Cerebellar nuclear complex (tissue), 1 donor: ENCODE measurements at places on chromosomes 5 and 9.

DNA sequence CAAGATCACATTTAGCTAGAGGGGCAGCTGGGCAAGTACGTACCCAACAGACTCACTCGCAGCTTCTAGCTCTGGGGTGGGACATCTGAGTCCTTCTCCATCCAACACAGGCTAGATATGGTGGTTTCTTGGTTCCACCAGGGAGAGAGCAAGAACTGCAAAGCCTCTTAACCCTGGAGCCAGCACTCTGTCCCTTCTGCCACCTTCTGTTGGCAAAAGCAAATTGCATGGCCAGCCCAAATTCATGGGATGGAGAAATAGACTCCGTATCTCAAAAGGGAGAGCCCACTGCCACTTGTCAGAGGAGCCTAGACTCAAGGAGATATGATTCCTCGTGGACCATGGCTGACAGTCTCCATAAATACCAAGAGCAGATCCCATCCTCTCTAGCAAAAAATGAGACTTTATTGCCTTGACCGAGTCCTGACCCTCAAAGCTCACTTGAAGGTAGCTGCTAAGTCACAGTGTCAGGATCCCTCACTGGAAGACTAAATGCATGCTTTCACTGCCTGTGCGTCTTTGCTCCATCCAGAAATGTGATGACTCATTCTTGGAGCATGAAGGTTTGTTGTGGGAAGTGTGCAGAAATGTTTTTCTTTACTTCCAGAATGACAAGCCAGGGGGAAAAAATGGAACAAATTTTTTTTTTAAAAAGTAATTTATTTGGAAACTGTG is 28.8 kb upstream of the ROR2 start:
- DNase-seq, result no peak

- DNase-seq, result no peak
Measured at GRCh38 chr9:38621434-38622287, 1.3 kb upstream of the ANKRD18A start.

DNA sequence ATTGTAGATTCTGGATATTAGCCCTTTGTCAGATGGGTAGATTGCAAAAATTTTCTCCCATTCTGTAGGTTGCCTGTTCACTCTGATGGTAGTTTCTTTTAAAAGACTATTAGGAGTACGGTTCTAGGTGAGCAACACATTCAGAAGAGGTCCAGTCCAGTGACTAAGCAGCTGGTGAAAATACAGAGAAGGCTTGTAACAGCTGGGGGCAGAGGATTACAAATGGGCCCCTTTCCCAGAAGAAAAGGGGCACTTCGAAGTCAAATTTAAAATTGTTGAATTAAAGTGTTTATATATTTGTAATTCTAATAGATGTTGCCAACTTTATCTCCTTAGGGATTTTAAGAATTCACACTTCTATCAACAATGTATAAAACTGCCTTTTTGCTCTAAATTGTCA is 720.5 kb downstream of the TLE4 start:
- no peak for DNase-seq

GRCh38 chr9:133522073-133522910 is 2.5 kb downstream of the MYMK start:
- no peak for DNase-seq

DNA sequence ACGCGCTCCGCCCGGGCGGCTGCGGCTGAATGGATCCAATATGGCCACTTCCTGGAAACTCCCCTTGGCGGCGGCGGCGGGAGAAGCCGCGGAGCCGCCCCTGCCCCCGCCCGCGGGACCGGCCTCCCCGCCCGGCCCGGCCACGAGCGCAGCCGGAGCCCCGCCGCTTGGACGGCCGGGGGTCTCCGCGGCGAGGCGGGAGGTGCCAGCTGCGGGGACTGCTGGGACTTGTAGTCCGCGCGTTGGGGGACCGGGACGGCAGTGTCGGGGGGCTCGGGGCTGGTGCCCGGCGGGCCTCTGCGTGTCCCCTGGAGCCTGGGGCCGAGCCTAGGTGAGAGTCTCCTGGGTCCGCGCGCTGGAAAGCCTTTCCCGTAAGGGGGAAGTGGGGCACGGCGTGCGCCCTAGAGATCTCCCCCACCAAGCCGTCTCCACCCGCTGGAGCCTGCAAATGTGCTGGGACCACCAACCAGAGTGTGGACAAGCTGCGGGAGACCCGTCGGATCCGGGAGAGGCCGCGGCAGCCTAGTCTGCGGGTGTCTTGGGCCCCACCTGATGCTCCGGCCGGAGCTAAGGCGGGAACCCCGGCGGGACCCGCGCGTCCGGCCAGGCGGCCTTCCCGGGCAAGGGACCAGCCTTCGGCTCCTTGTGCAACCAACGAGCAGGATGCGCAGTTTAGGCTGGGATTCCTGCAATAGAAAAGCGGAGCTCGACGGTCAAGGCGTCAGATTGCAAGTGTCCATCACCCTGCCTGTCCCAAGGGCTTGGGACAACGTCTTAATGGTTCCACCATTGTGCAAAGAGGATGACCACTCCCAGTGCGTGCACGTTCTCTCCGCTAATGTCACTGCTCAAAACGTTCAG is at the start of gene SEPTIN8:
Gene SEPTIN8, minus strand, starts transcription at position 31 of the 861 bp plus-strand sequence. CDS start 102 bp downstream, outside the sequence.
- no peak for DNase-seq

GRCh38 chr5:169544264-169544950 is 39.2 kb upstream of the SPDL1 start:
- DNase-seq, result no peak

GRCh38 chr5:16975950-16976624 is 40.0 kb upstream of the MYO10 start:
- DNase-seq, result no peak

- no peak for DNase-seq
Measured at GRCh38 chr9:40907657-40908624, 220.5 kb downstream of the FOXD4L6 start.

DNA sequence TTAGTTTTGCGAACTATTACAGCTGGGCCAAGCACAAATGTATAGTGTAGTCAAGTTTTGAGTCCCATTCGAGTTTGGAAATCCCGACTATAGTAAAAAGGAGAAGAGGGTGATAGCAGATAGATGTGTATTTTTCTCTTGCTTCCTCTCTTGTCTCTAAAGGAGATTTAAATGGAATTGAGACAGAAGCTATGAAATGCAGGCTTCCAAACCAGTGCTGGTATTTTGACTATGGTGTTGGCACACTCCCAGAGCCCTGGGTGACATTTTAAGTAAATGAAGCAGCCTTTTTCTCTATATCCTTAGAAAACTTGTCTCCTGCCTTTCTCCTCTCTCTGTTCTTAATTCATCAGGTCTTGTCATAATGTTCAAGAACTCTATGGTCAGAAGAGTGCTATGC is 17.7 kb upstream of the AUH start:
- DNase-seq, result no peak

GRCh38 chr5:35046774-35047173 is 975 bp downstream of the AGXT2 start:
- no peak for DNase-seq

DNA sequence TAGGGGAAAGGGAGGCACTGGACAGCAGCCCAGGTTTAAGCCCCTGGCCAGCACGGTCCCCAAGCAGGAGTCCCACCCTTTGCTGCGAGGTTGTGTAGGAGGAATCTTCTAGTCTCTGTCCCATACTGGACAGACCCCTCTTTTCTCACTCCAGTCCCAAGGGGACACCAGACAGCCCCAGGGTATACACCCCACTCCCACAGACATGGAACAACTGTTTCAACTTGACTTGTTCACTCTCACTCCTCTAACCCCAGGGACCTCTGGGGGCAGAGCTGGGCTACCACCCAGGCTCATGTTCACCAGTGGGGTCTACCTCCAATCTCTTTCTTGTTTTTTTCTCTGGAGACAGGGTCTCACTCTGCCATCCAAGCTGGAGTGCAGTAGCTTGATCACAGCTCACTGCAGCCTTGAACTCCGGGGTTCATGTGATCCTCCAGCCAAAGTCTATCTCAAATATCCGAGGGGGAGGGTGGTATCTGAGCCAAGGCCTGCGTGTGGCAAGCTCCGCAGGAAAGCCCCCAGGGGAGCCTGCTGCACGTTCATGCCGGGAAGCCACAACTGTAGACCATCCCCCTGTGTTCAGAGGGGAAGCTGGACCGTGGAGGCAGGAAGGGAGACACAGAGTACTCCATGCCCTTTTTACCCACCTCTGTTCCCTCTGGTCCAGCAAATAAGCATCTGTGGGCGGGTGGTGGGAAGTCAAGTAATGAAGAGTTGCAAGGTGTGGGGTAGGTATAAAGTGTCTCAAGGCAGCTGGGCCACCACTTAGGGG is 1.8 kb downstream of the PTGES2 start:
- no peak for DNase-seq

DNA sequence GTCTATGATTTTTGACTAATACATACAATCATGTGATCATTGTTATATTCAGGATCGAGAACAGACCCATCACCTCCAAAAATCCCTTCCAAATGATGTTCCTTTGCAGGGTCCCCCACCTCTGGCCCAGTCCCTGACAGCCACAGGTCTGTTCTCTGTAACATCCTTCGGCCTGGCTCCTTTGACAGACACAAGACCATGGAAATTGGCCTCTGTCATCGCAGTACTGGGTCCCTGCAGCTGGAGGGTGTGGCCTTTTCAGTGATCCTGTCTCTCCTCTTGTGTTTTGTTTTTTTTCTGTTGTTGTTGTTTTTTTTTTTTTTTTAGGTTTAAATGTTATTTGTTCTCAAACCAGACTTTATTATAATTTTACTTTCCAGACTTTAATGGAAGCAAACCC is 27.4 kb upstream of the ANKRD33B start:
- no peak for DNase-seq

DNA sequence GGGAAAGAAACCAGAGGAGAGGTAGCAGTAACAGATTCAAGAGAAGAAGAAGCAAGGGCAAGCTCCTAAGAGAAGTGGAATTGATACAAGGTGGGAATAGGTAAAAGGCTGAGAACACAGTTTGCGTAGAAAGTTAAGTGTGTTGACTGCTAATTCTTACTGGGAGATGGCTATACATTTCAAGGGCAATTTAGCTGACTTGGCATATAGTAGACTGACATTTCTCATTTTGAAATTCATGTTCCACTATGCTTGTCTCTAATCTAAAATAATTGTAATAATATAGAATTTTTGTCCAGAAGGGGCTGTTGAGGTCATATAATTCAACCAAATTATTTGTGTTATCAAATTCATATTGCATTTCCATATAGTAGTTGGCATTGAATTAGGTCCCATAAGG is 144.0 kb downstream of the ATG10 start:
- DNase-seq, result no peak

- DNase-seq, result no peak
Measured at GRCh38 chr5:68739752-68740151, 354.1 kb upstream of the SLC30A5 start.

DNA sequence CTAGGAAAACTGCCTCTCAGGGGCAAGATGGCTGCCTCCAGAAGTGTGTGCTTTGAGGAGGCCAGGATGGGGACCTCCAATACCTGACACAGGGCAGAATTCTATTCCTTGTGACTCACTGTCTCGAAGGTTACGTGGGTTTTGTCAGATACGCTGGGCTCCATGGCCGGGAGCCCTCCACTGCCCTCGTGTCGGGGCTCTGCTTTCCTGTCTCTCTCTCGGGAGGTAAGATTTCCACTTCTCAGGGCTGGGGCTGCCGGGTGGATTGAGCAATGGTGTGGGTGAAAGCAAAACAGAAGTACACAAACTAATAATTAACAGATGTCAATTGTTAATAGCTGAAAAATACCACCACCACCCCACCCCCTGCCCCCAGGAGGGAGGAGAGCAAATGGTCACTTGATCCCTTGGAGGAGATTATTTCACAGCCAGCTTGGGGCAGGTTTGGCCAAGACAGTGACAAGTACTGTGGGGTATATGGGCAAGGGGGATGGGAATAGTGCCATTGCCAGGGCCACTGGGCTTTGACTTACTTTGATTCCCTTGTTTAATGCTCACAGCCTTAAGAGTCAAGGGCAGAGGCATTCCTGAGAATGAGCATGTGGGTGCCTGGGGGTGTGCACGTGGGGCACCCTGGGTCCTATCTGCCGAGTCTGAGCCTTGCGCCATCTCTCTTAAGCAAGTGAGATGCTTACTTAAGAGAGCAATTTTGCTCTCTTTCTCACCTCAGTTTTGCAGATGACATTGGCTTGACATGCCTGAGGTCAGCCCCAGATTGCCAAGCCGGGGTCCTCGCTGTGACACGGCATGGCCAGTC is 28.8 kb upstream of the DAB2IP start:
- DNase-seq, result no peak

DNA sequence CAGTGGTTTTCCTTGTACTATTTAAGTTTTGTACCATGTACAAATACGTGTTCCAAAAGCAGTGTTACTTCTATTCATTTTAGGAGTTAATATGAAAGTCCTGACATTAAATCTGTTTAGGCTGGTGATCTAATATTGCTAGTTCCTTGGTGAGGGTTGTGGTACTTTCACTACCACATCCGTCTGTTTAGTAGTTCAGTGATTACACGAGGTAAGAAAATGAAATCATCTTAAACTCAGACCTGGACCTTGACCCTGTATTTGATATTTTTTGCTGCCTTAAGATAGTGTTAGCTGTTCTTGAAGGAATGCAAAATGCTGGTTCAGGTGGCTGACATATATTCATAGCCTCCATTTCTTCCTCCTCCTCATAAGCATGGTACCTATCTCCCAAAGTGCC is 50.3 kb downstream of the MTAP start:
- DNase-seq, result no peak

GRCh38 chr5:34416501-34417008 is 239.6 kb upstream of the RAI14 start:
- no peak for DNase-seq

DNA sequence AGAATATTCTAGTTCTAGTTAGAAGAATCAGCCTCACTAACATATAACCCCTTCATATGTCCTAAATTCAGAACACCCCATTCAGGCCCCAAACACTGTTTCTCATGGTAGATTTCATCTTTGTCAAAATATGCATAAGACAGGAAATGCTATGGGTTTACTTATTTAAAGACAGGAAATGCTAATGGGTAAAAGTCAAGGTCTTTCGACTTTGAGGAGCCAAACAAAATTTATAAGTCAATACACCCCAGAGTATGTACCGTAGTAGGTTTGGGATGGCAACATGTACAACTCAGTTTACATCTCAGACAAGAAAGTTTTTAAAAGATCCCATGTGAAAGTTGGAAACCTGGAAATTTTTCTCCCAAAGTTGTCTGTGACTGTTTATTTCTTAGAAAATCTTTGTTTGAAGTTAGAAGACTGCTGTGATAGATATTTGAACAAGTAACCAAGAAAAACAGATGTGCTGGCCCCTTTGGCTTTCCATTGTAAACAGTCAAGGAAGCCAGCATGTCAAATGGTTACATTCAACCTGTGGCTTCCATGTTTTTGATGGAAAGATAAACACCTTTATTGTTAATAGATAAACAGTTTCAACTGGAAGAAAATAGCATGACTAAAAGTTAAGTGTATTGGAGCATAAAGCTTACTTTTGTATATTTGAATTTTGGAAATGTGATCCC is 102.2 kb downstream of the INIP start:
- no peak for DNase-seq

- DNase-seq, result no peak
Measured at GRCh38 chr5:168408561-168409305, 77.5 kb upstream of the RARS1 start.
